Right atrium auricular region (tissue), 2 donors: ENCODE measurements at places on chromosomes 16 and 17.

- DNase-seq, result no peak
These were observed 998 bp downstream of the ACD start for GRCh38 chr16:67658849-67659674.

DNA sequence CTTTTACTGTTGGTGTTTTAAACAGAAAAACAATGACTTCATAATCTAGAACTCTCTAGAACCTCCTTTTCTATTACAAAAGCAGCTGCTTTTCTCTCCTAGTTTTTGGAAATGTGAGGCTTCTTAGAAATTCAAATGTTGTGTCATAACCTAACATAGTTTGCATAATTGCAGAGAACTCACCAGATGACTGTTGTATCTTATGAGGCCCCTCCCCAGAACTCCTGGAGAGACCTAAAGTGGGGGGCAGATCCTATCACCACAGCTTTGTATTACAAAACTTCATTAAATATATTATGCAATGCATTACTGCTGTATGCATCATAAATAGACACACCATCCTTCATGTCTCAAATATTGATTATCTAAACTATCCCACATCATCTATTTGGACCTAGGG is 538.7 kb upstream of the HSBP1 start:
- DNase-seq, result no peak

DNA sequence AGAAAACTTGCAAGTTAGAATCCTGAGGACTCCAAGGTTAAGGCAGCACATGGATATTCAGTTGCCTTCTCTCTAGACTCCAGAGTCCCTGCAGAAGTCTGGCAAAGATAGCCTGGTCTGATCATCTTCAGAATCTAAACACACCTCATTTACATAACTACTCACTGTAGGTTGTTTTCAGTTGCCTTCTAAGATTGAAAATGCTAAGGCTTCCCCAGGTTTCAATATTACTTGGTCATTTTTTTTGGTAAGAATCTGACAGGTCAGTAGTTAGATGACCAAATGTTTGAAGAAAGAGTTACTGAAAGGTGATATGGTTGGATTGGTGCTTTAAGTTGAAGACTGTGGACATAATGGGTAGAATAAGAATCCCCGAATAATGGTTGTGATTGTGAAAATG is 205.4 kb upstream of the KCNJ16 start:
- no peak for DNase-seq

DNA sequence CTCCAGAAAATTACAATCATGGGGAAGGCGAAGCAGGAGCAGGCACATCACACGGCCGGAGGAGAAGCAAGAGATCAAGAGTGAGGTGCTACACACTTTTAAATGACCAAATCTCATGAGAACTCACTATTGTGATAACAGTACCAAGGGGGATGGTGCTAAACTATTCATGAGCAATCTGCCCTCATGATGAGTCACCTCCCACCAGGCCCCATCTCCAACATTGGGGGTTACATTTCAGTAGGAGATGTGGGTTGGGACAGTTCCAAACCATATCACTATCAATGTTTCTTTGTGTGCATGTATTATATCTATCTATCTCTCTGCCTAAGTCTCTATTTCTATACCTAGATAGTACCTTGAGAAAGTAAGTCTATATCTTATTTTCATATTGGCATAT is 724.8 kb downstream of the CDH11 start:
- no peak for DNase-seq

DNA sequence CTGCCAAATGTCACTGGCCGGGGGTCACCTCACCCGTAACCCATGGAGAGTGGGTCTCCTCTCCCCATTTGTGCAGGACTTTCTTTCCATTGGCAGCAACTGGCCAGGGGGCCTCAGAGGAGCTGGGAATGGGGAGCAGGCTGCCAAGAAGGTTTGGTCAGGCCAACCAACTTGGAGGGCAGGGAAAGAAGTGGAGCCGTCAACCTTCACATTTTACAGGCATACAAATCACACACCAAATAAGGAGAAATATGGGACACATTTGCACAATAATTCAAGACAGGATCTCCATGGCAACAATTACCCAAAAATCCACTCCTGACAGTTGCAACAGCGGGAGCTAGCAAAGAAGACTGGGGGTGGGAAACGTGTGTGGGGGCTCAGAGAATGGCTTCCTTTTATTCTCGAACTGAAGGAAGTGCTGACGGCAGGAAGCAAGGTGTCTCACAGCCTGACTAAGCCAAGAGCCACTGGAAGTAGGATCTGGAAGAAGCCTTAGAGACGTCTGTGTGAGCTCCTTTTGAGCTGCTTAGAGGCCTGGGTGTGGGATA is 20.9 kb downstream of the RPRML start:
- DNase-seq, result no peak

GRCh38 chr17:40525294-40525693 is 23.9 kb upstream of the TNS4 start:
- no peak for DNase-seq

DNA sequence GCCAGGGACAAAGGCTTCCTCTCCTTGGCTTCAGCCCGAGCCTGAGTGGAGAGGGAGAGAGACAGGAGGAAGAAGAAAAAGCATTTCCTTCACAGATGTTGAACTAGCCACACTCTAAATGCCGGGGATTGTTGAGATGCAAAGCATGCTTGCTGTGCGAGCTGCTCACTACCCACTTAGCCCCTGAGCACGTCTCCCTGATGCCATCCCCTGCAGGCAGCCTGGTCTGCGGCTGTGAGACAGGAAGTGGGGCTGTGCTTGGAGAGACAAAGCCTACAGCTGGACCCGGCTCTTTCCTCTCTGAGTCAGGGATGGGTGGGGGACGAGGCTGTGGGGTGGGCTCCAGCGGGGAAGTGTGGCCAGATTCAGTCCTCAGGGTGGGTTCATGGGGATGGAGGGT is 13.7 kb downstream of the WNT9B start:
- no peak for DNase-seq

GRCh38 chr16:1642148-1642547 is 30.0 kb downstream of the CRAMP1 start:
- DNase-seq, result no peak

DNA sequence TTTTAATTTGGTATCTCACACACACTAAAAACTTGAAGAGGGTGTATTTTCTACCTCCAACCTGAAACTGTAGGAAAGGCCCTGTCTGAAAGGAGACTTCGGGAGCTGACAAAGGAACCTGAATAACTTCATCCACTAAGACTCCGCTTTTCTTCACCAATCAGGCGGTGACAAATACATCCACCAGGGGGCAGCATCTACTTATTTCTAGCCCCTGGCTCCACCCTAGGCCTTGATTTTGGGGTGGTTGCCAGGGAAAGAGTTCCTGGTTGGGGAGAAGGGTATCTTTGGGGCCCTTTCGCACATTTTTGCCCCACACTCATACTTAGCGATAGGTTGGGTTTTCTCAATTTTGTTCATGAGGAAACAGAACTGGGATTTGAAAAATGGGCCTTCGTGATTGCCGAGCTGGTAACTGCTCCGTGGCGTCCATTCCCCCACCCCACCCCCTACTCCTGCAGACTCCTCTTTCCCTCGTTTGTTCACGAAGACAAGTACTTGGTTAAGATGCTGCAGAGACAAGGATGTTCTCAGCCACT is 4.8 kb upstream of the ARL4D start:
- peak; percentile 96 for DNase-seq

GRCh38 chr16:61045931-61046330 is 990.3 kb downstream of the CDH8 start:
- no peak for DNase-seq

- no peak for DNase-seq
These were observed 27.4 kb downstream of the CEP95 start for GRCh38 chr17:64534187-64534586.

GRCh38 chr17:35404360-35404759 is 27.9 kb downstream of the SLFN12 start:
- no peak for DNase-seq

- no peak for DNase-seq
These were observed 27.9 kb downstream of the CPPED1 start for GRCh38 chr16:12775656-12776236.

DNA sequence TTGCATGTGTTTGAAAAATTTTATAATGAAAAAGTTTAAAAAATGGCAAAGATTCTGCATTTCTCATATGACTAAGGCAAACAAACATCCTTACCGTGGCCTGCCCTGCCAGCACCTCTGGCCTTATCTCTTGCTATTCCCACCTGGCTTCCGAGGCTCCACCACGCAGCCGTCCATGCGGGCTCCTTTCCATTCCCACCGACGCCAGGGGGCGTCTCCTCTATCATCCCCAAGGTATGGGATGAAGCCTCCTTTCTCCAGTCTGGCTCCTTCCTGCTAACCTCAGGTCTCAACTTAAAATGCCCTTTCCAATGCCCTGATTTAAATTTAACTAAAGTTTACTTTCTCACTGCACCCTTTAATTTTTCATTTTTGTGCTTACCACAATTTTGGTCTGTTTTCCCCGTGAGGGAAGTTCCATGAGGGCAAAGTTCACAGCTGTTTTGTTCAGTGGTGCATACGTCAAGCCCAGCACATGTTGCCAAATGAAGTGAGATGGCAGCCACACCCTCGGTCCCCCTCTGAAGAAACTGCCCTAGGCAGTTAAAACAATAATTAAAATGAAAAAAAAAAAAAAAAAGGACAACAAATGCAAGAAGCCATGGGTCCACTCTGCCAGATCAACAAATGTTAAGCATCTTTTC is 13.3 kb upstream of the SDK2 start:
- no peak for DNase-seq

- no peak for DNase-seq
These were observed 77.7 kb upstream of the EEF2KMT start for GRCh38 chr16:5175266-5175665.

- DNase-seq, result no peak
These were observed 6.8 kb upstream of the ITGAD start for GRCh38 chr16:31386157-31386984.

DNA sequence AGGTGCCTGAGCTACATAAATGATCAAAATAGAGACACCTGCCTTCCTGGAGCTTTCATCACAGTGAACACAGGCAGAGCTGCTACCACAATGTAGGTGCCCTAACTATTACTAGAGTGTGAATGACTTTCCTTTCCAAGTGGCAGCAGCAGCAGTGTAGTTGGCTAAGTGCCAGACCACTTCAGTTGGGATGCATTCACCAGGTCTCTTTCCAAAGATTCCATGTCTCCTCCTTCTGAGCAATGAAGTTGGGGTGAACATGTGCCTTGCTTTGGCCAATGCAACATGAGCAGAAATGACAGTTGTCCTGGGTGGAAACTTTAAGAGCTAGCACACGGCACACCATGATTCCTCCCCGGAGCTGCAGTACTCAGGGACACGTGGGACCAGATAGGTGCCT is 23.3 kb upstream of the CACNG4 start:
- no peak for DNase-seq

DNA sequence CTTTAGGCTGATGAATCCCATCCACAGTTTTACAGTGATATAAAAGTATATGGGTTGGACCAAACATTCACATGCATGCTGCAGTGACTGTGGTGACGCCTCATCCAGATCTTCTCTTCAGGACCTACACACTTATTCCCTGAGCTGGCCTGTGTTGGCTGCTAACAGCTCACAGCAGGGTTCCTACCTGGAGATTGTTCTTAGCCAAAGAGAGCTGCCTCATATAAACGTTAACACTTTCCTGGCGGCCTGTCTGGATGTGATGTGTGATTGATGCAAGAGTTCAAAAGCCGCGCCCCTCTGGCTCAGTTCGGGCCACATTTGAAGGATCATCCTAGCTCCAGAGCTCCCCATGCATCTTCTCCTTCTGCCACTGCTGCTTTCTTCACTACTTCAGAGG is 93.0 kb upstream of the NETO2 start:
- no peak for DNase-seq
